ENCODE measurements at places on chromosomes 7 and 10.

DNA sequence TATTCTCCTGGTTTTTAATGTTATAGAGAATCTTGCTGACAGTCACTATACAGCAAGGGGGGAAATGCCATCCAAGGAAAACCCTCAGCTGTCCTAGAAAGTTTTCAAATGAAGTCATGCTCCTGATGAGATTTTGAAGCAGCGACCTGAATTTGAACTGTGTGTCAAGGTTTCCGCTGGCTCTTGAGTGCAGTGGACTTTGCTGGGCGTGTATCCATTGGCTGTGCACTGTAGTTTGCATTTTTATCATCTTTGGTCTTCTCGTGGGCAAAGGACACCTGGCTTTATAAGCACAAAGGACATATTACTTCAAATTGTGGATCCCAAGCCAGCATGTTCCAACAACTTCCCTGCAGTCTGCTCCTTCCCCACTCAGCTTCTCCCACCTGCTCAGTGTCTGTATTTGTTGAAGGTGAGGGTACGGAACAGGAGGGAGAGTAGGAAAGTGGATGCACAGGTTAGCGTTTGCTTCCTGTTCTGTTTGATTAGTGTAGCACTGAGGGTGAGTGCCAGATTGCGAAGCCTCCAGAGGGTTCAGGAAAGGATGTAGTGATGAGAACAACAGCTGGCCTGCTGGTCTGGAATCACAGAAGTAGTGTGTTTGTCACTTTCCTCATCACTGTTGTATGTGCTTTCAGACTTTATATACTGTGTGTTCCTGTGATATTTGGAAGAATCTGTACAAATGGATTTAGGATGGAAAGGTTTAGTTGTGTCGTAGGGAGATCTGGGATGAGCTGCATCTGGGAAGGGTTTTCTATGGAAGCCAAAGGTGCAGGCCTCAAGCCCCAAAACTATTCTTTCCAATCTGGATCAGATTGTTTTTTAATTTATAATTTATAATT, 204.8 kb downstream of the BMPER start:
- peak; percentile 81 for DNase-seq

- DNase-seq, result no peak
Observed at GRCh38 chr10:124210263-124210662, 116.9 kb upstream of the CHST15 start.

- DNase-seq, result no peak
Observed at GRCh38 chr10:100172349-100172748, 13.5 kb downstream of the ERLIN1 start.

DNA sequence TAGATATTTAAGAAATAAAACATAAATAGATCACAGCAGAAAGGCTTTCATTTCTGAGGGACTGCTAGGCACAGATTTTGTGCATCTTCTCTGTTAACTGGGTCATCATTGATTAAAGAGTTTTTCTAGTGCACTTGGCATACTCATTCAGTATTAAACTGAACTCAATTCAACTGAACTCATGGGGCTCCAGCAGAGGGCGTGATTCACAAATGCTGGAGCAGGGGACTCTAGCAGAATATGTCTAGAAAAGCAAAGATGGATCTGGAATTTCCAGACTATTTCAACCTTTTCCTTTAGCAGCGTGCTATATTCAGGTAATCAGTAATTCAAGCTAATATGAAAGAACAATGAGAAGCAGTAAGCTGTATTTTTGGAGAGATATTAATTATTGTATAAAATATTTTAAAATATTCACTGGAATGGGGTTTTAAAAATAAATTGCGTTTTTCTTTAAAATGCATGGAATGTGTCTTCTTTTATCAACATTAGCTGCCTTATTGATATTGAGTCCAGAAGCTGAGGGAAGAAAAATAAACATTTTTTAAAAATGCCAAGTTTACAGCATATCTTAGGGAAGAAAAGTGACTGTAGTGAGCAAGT, 296.8 kb upstream of the CACNA2D1 start:
- DNase-seq, result no peak

- no peak for DNase-seq
Observed at GRCh38 chr7:133940368-133940767, 186.8 kb upstream of the LRGUK start.

DNA sequence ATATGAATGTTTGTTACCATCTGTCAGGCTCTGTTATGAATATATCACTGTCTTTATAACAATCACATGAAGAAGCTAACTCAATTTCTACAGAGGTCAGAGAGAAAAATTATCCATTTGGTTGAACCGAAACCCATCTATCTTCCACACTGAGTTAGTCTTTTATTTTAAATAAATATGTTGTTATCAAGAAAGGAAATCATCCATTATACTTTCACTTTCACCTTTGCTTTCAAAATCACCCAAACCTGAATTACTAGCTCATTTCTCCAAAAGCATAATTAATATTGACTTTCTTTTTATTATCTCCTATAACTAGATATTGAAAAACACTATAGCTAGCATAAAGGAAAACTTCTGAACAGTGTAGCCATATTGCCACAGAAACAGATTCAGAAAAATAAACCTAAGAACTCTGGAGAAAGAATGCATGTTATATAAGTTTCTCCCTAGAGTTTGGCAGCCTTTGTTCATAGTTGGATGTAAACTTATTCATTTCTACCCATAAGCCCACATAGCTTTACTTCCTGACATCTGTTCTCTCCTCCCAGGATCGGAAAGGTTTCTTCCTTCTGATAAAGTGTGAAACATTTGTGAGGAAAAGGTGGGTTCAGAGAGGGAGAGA, 66.0 kb downstream of the NPSR1 start:
- no peak for DNase-seq

- DNase-seq, result peak; percentile 25
Observed at GRCh38 chr7:67653856-67654454, 657.3 kb downstream of the TYW1 start.

DNA sequence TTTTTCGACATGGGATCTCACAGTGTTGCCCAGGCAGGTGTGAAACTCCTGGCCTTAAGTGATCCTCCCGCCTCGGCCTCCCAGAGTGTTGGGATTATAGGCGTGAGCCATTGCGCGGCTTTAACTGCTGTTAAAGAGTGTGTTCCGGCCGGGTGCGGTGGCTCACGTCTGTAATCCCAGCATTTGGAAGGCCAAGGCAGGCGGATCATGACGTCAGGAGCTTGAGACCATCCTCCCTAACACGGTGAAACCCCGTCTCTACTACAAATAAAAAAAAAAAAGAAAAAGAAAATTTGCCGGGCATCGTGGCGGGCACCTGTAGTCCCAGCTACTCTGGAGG, 1.1 kb downstream of the RABGEF1 start:
- no peak for DNase-seq

GRCh38 chr10:11604865-11605650, 6.4 kb downstream of the USP6NL start:
- DNase-seq, result no peak

GRCh38 chr10:91163869-91164474, 56.5 kb upstream of the PCGF5 start:
- peak; percentile 35 for DNase-seq

DNA sequence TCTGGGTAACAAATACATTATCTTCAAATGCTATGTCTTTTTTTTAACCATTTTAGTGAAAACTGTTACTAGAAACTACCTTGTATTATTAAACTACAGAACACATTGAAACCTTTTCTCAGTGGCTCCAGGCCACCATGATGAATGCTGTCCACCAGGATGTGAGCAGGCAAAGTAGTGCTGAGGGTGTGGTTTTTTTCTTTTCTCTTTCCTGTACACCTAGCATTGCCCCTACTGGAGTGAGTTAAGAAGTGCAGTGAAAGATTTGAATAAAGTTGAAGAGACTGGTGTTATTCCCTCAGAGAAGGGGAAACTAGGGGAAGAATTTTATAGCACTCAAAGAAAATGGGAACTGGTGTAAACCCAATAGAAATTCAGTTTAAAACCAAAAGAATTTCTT, 120.0 kb upstream of the SAMD8 start:
- DNase-seq, result no peak

GRCh38 chr10:6171881-6172695, 30.6 kb upstream of the PFKFB3 start:
- peak; percentile 69 for DNase-seq

DNA sequence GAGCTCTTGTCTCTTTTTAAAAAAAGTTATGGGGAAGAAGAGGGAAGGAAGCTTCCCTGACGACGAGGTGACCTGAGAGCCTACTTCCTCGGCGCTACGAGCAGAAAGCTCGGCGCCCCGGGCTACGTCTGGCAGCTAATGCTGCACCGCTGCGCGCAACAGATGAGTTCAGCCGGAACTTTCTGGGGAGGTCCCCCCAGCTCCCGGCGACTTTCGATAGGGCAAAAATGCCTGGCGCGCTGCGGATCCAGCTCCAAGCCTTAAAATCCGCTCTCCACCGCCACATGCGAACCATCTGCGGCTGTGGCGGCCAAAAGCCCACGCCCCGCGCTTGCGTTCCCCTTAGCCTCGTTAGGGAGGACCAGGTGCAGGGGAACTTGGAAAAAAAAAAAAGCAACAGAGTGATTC, 621 bp downstream of the P4HA1 start:
- DNase-seq, result peak; percentile 83

DNA sequence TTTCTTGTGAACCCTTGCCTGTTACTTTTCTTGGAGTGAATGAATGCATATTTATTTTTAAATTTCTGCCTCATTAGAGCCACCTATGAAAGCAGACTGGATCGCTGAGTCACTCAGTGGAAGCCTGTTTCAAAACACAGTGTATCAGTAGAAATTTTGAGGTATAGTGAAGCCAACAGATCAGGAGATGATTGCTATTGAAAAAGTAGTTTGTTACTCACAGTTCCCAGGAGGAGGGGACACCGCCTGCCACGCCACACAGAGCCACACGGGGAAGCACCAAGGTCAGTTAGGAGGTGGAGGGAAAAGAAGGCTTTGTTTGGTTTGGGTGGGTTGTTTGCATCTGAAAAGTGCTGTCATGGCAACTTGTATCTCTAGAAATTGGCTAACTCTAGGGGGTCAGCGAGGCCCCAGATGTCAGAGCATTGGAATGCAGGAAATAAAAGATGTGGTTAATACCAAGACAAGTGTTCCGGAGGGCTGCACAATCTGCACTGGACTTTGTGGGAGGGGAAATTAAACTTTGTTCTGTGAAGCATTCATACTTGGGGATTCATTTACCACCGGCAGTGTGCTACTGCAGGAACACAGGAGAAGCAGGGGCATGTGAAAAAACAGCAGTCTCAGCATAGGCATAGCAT, 106.4 kb upstream of the SDK1 start:
- DNase-seq, result no peak

GRCh38 chr10:89237849-89238248, 13.7 kb downstream of the LIPA start:
- no peak for DNase-seq

- DNase-seq, result no peak
Observed at GRCh38 chr7:108030516-108030915, 27.6 kb upstream of the LAMB1 start.

GRCh38 chr7:151315038-151315655, 26.5 kb upstream of the NUB1 start:
- DNase-seq, result peak; percentile 75

GRCh38 chr7:30422922-30423321, 55.7 kb downstream of the NOD1 start:
- no peak for DNase-seq

- DNase-seq, result no peak
Observed at GRCh38 chr7:155963771-155964195, 151.5 kb upstream of the SHH start.

DNA sequence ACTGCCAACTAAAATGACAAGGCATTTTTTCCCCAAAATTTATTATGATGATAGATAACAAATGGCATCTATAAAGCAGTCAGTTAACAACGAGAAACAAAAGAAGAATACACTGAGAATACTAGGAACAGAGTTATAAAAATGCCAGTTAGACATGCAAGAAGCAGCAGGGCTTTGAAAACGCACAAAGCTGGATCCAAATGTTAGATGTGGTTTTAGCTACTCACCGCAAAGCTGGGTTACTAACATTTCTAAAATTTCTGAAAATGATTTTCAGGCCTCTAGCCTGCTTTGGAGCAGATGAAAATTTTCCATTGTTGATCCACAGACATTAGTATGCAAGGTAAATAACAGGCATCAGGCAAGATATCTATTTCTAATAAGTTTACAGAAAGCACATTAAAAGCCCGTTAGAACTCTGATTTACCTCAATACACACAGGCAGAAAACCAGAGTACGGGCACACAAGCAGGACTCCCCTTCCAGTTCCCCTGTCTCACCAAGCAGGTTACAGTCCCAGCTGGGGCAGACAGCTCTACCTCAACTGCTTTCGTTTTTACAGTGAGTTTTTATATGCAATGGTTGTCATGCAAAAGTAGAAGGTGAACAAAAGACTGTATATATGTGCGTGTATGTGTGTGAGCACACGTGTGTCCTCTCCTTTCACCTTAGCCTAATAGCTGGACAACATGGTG, 37.9 kb downstream of the GLI3 start:
- DNase-seq, result no peak

DNA sequence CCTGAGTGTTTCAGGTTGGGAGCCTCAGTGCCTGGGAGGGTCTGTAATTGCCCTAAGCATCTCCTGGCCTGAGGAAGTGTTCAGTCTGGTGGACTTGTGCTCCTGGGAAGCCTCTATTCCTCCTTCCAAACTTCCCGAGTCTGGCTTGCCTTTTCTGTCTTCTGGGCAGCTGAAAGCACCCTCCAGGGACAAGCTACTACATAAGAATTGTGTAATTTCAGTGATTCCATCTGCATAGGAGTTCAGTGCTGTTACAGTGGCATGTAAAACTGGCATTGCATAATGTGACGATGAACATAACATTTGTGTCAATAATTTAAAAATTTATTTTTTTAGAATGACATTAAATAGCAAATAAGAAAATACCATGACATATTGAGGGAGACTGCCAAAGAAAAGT, 109.3 kb downstream of the AOAH start:
- no peak for DNase-seq

GRCh38 chr10:124149189-124150042, 56.0 kb upstream of the CHST15 start:
- peak; percentile 32 for DNase-seq

- DNase-seq, result no peak
Observed at GRCh38 chr7:144401490-144401889, 2.0 kb downstream of the NOBOX start.

- DNase-seq, result no peak
Observed at GRCh38 chr7:96685353-96685752, 24.3 kb downstream of the SEM1 start.

GRCh38 chr10:55215699-55216098, 414.7 kb upstream of the PCDH15 start:
- DNase-seq, result no peak

DNA sequence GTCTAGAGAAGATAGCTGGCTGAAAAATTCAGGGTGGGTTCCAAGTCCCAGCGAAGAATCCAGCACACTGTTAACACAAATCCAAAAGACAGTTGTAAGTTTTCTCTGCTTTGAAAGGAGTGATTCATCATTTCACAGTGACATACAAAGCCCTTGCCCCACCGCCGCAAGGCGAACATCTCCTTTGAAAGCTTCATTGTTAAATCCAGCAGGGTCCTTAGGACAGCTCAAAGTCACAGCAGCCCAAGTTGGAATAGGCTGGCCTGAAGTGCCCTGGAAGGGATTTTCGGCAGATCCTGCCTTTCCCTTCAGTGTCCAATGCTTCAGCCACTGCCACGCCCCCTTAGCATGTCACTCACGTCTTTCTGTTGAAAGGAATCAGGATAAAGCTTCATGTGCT, 526.1 kb downstream of the CALN1 start:
- DNase-seq, result no peak

Data from right hindlimb (tissue), 1 donor.